ENCODE measurements at places on chromosomes 3 and 15.

DNA sequence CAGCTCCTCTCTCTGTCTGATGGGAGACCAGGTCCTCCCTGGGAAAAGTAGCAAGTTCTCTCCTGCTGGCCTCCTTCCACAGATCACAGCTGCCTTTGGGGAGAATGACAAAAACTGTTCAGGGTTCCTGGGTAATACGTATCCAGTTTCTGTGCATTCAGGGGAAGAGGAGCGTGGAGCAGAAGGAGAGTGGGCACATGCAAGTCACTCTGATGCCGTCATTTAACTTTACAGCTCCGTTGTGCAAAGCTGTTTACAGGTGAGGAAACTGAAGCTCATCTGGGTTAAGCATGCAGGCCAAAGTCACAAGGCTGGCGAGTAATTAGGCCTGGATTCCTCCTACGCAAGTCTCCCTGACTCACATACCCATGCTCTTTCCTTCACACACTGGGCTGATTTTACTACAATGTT lies 7.5 kb upstream of the TM4SF1 start:
- DNase-seq, result no peak

GRCh38 chr15:32033186-32033890 lies 3.0 kb downstream of the CHRNA7 start:
- no peak for DNase-seq

- no peak for DNase-seq
These were observed 24.3 kb upstream of the IL12A start for GRCh38 chr3:159964166-159964973.

DNA sequence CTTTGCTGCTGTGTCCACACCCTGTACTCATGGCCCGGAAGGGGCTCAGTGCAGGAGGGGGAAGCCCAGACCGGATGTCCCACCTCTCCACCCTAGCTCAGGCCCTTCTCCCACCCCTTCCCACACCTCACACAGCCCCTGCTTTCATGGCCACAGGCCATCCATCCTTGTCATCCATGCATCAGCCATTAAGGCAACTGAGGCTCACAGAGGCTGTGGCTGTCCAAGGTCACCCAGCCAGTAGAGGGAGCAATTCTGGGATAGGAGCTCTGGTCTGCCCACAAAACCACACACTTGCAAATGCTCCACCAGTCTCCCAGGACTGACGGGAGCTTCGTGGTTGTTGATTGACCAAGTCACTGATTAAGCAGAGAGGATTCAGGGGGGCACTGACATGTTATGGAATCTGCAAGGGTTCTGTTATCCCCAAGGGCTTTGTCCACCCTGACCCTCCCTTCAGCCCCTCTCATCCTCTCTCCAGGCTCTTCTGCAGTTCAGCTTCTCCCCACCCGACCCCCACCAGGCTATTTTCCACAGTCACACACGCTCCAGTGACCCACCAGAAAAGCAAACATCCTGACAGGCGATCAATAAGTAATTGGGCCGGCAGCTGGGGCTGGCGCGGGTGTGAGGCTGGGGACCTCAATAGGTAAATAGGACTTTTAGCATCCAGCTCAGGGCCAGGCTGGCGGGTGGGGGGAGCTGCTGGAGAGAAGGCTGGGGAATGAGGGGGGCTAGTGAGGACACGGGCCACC lies 15.1 kb downstream of the LINGO1 start:
- no peak for DNase-seq

DNA sequence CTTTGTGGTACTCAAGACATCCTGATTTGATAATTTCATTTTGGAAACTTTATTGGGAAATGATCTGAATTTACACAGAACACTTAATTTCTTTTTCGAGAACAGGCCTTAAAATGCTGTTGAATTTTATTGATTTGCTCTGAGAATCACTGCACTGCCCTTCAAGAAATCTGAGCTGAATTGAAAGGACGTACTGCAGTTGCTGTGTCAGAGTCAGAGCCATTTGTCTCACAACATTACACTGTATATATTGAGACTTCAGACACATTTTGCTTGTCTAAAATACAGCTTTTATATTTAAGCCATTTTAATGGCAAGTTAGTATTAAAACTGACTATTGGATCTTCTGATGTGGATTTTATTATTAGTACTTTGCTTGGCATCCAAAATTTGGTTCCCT lies 504.1 kb downstream of the NLGN1 start:
- no peak for DNase-seq

All from naive thymus-derived CD4-positive, alpha-beta T cell (primary cell).